ENCODE measurements at places on chromosomes 5 and 9.

DNA sequence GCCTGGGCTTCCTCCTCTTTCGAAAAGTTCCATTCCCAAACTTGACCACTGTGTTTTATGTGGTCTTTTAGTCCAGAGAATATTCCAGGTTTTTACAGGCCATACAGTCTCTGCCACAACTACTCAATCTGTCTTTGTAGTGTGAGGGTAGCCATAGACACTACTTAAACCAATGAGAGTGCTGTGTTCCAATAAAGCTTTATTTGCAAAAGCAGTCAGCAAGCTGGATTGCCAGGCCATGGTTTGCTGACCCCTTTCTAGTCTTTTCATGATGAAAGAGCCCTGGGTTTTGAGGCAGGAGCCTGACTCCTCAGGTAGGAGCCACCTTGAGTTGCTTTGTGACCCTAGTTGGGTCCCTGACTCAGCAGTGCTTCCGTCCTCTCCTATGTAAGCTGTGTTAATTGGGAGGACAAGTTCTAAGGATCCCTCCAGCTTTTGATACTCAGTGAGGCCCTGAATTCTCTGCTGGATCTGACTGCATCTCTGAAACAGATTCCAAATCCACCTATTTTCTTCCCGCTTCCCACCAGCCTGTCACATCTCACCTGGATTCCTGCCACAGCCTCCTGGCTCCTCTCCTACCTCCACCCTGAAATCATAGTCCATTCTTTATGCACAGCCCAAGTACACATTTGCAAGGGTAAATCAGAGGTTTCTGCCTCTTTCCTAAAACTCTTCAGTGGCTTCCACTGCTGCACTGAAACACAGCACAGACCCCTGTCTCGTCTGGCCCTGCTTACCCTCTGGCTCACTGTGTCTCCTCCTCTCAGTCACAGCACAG is 13.5 kb downstream of the GALNT10 start:
- no peak for DNase-seq

DNA sequence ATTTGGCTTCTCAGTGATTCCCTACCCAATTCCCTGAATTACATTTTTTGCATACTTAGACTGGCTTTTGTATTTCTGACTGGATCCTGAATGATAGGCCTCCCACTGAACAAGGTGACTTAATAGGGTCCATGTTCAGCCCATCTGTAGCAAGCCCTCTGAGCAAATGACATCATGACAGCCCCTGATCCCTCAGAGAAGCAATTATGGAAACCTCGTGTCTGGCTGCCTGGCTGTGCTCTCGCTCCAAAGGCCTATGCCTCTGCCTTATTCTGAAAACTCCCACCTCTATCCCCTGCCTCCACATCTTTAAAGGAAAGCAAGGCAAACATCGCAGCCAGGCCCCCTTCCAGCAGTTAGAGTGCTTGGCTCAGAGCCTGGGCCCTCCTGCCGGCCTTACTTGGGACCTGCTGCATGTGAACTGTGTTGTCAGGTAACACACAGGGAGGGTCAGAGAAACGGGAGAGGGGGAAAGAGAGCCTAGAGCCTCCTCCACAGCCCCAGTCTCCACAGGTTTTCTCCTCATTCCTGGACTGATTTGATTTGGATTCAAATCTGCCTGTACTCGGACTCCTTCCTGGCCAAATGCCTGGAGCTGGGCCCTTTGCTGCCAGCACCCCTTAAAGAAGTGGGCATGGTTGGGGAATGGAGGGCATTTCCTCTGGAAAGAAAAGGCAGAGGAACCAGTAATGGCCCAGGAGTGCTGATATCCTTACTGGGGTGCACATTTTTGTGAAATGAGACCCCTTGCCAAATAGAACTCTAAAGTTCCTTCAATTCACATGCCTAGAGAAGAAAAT is 3.8 kb downstream of the DCANP1 start:
- DNase-seq, result no peak

DNA sequence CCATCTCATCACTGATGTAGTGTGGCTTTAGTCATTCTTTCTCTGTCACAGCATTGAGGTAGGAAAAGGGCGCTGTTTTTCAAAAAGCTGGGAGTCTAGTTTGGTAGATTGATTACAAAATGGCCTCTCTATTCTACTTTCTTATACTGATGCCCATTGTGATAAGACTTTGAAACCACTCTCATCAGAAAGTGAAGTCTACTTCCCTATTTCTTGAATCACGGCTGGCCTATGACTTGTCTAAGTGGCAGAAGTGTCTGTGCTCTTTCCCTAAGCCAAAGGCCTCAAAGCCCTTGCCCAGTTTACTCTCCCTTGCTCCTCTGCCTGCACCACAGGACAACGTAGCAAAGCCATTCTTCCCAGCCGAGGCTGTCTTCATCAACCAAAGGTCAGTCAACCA is 83.0 kb upstream of the IL33 start:
- no peak for DNase-seq

DNA sequence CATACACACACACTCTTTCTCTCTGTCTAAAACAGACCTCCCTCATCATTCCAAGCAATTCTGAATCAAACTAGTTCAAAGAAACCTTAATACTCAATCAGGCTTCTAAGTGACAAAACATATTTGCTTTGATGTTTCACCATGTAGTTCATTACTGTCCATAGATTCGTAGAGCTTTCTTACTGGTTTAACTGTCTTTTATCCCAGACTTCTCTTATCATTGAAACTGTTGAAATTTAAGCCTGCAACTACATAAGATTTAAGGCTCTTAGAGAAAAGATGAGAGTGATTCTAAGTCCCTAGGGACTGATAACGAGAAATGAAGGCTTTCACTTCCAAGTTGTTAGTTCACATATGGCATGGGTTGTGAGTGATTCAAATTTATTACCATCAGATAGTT is 11.0 kb upstream of the PLAC8L1 start:
- DNase-seq, result no peak

GRCh38 chr5:83172655-83173054 is 95.3 kb downstream of the XRCC4 start:
- no peak for DNase-seq

GRCh38 chr9:94713436-94714215 is 12.9 kb upstream of the AOPEP start:
- peak; percentile 57 for DNase-seq

DNA sequence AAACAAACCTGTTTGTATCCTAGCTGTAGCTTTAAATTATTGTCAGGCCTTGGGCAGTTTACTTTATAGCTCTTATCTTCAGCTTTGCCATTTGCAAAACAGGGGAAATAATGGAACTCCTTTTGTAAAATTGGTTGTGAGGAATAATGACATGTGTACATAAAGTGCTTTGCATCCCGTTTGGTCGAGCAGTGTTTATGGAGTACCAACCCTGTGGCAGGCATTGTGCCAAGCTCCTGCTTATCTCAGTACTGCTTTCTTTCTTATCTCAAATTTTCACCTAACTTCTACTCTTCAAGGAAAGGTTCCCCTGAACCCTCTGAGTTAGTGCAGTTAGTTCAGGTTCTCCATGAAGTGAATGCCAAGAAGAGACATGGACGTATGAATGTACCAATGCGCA is 9.4 kb upstream of the TENT2 start:
- no peak for DNase-seq

GRCh38 chr5:149125386-149125891 is 15.9 kb upstream of the ABLIM3 start:
- no peak for DNase-seq

GRCh38 chr9:134650431-134651190 is 9.0 kb downstream of the COL5A1 start:
- no peak for DNase-seq

DNA sequence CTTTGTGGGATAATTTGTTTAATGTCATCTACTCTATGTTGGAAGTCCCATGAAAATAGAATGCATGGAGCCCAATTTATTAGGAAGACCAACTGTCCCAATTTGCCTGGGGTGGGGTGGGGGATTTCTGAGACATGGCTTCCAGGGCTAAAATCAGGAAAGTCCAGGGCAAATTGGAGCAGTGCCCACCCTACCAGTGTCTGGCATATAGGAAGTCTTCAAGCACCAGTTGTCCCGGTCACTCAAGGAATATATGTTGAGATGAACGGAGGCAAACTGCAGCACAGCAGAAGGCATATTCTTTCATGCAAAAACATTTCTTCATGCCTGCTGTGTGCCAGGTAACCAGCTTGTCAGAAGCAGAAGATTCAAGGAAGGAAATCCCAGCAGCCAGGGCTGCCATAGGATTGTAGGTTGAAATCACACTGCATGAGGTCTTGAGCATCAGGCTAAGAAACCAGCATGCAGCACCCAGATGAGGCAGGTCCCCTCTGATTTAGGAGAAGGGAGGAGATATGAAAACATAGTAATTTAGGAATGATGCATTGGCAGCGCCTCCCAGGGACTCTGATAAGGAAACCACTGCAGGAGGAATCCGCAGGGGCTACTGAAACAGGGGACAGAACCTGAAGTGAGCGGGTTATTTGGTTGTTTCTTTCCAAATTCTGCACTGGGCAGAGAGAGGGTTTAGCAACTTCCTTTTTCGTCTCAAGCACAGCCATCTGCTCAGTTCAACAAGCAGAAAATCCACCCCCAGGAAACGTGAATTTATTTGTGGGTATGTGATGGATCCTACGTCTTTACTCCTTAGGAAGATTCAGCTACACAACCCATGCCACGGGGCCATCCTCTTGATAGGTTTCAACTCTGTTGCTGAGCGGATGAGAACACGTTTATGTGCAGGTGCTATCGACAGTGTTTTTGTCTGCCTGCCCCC is 112.6 kb upstream of the CPEB4 start:
- DNase-seq, result no peak

- peak; percentile 20 for DNase-seq
Measured at GRCh38 chr5:127079994-127080491, 6.7 kb upstream of the C5orf63 start.

GRCh38 chr5:180283026-180283615 is 8.8 kb downstream of the MAPK9 start:
- DNase-seq, result no peak

DNA sequence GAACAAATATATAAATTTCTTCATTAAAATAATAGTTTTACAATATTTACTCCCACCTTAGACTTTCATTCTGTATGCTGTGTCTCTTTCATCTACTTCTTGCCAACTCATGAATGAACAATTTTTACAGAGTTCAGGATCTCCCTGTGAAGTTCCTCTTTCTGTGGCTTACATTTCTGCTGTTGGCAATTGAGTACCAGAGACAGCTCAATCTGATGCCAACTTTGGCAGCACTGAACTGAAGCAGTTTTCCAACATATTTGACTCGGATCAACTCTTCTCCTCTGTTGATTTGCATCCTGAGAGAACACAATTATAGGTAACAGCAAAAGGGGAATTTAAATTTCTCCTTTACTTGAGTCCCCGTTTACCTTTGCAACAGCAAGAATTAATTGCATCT is 1262.2 kb downstream of the EFNA5 start:
- DNase-seq, result no peak

DNA sequence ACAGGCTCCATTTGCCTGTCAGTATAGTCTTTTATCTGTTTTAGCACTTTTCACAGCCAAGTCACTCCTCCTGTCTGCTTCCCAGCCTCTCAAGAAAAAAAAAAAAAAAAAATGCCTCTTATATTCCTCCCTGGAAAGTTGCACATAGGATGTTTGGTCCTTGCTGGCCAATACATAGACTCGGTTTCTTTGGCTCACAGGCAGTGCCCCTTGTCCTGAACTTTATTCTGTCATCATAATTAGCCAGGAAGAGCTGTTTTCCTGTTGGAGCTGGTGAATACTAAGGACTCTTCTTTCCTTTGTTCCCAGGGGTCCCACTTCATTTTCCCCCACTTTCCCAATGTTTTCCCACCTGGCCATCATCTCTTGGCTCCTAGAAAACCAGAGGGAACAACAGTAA is 191.2 kb downstream of the NR3C1 start:
- DNase-seq, result no peak

DNA sequence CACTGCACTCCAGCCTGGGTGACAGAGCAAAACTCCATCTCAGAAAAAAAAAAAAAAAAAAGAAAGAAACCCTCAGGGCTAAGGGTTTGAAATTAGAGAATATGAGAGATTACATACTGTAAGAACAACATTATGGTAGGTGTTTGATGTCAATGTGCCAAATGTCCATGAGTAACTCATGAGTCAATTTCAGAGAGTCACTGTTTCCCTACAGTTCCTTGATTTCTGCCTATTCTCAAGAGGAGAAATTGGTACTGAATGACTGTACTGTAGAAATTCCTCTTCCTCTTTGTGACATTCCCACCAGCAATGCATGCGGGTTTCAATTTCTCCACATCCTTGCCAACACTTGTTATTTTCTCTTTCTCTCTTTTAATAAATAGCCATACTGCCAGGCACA is 35.2 kb downstream of the MARVELD2 start:
- DNase-seq, result peak; percentile 56

GRCh38 chr5:80283360-80283759 is 27.5 kb upstream of the SERINC5 start:
- DNase-seq, result no peak

DNA sequence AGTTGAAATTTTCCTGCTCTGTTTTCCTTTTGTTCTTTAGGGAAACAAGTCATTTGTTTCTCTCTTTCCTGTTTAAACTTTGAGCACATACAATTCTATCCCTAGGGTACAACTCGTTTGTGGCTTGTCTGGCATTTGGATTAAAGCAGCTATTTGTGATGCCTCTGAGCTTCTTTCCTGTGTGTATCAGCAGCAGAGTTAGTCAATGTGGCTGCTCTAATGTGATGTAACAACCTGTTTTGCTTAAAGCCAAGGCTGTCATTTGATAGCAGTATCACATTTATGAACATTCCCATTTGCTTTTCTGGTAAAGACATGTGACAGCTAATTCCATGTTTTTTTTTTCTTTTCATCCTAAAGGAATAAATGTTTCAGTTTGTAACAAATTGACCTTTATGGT is 314.3 kb upstream of the CHD1 start:
- DNase-seq, result no peak

DNA sequence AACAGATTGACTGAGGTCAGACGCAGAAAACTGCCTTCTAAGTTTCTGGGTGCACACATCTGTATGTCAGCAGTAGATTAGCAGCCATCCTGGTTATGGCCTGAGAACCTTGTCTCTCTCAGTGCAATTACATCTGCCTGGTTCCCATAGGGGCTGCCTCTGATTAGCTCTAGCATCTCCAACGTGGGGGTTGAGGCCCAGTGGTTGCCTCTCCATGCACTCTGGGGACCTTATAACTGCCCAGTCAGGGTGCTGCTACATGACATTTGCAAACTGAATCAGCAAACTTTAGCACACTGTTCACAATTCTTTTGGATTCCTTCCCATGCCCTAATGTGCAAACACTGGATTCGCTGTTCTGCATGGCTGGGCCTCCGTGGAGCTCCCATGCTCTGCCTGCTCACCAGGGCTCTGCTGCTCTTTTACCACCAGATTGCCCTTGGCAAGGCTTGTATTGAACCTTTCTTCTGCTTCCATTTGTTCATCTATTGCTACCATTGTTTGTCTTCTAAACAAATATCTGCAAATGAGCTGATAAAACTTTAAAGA is 36.2 kb downstream of the SNX18 start:
- no peak for DNase-seq
